ENCODE measurements at places on chromosomes 2 and 18. TPM values are rescaled to one million over a fixed set of nuclear protein-coding genes. Genes with fewer than 3 reads are reported as not detected.

GRCh38 chr18:6979954-6980353 is 137.6 kb downstream of the LAMA1 start:
- H3K4me1 ChIP-seq: no peaks in the 10 kb centered on the region
- DNase-seq: no peak
- H3K27ac ChIP-seq: no peak overlapping the region

- DNase-seq: peak; percentile 23
- H3K4me3 ChIP-seq: no peak overlapping the region
- no peak overlapping the region for H3K27ac ChIP-seq
- peaks cover 79% of the 10 kb centered on the region for H3K27me3 ChIP-seq
These were observed 8.5 kb downstream of the SP9 start for GRCh38 chr2:174343343-174343622.

DNA sequence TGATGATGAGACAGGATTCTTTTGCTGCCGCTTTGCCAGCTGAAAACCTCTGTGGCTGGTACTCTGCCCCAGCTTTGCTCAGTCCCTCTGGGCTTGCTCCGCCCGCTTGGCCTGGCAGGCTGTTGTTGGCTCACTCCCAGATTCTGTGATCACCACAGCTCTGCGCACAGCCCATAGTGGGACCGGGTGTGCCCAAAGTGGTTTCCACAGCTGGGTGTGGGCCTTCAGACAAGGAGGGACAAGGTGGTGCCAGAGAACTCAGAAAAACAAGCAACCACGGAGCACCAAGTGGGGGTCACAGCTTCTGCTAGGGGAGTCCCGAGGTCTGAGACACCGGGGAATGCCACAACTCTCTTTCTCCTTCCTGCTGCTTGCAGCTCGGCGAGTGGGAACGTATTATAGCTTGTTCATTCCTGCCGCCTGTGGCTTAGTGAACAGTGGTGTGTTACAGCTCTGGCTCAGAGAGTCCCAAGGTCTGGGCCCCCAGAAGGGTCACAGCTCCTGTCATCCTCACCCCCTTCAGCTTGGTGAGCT is 9.2 kb upstream of the KYNU start:
- no peak overlapping the region for H3K27ac ChIP-seq
- H3K36me3 ChIP-seq: no peaks in the 10 kb centered on the region
- no peak overlapping the region for H3K4me3 ChIP-seq
- no peaks in the 10 kb centered on the region for H3K27me3 ChIP-seq
- DNase-seq: no peak

GRCh38 chr2:208466920-208467298 is 60.3 kb downstream of the PTH2R start:
- H3K4me1 ChIP-seq: no peaks in the 10 kb centered on the region
- no peak for DNase-seq
- H3K4me3 ChIP-seq: no peak overlapping the region
- H3K27ac ChIP-seq: no peak overlapping the region

Gene STEAP3
- 0.90 TPM for total RNA-seq

Gene TXNDC2
- total RNA-seq: not detected

Gene ASB18
- total RNA-seq: not detected

DNA sequence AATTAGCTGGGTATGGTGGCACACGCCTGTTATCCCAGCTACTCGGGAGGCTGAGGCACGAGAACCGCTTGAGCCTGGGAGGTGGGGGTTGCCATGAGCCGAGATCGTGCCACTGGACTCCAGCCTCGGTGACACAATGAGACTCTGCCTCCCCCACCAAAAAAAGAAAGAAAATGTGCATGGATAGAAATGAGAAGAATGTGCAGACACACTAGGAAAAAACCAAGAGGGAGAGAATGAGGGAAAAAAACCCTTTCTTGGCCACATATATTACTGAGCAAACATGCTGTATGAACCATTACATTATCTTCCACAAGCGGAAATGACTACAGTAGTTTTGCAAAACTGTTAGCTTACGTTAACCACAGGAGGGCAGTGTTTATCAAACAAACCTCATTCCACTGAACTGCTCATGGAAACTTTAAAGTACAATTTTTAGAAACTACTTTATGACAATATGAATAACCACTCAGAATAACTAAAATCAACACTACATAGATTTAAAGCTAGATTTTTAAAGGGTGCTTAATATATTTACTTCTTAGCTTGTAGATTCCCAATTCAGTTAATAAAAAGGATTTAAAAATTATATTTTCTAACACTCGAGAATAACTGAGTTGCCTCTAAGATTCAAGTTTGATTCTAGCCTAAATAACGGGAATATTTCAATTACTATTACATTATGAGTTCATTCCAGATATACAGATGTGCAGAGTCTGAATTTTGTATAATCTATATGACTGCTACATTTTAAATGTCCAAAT is 26.4 kb downstream of the ASXL2 start:
- peaks cover 8% of the 10 kb centered on the region for H3K4me1 ChIP-seq
- H3K36me3 ChIP-seq: peaks cover 6% of the 10 kb centered on the region
- H3K27ac ChIP-seq: no peak overlapping the region

DNA sequence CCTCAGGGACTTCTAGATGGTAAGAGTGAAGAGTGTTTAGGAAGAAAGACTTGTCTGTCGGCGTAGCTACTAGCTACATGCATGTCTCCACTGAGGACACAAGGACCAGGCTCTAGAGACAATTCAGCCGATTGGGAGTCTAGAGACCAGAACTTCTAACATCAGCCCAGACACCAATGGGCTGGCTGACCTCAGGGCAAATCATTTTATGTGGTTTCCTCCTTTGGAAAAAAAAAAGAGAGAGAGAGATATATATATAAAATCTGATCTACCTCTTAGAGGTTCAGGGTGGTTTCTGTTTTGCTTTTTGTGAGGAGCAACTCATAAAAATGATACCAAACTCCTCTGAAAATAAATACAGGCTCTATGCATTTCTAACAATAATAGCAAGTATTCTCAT is 212.8 kb downstream of the BCL2 start:
- H3K36me3 ChIP-seq: no peaks in the 10 kb centered on the region
- H3K27me3 ChIP-seq: no peaks in the 10 kb centered on the region
- H3K27ac ChIP-seq: no peak overlapping the region

Gene IL36A
- 0.99 TPM for total RNA-seq

- no peak for DNase-seq
- no peaks in the 10 kb centered on the region for H3K4me1 ChIP-seq
- no peaks in the 10 kb centered on the region for H3K27me3 ChIP-seq
- no peak overlapping the region for H3K27ac ChIP-seq
These were observed 130.2 kb upstream of the ACVR2A start for GRCh38 chr2:147714582-147714981.
